ENCODE measurements at places on chromosomes 2 and 18. TPM values are rescaled to one million over a fixed set of nuclear protein-coding genes. Genes with fewer than 3 reads are reported as not detected.

ERMN gene
- total RNA-seq: 0.19 TPM

SERPINB3 gene
- total RNA-seq: not detected

GKN2 gene
- total RNA-seq: not detected

ACADL gene
- 3.4 TPM for total RNA-seq

ICA1L gene
- 12.6 TPM for total RNA-seq

MREG gene
- total RNA-seq: 0.79 TPM

REG3G gene
- total RNA-seq: not detected

BCL2 gene
- 4.0 TPM for total RNA-seq

RETSAT gene
- total RNA-seq: 22.4 TPM

STARD6 gene
- total RNA-seq: not detected

LIMS4 gene
- total RNA-seq: 3.0 TPM

DSC3 gene
- total RNA-seq: 0.18 TPM

HOXD8 gene
- total RNA-seq: 0.11 TPM

ADCYAP1 gene
- total RNA-seq: 0.33 TPM

ST6GAL2 gene
- 0.66 TPM for total RNA-seq

CRYGD gene
- total RNA-seq: not detected

RAB6D gene
- total RNA-seq: not detected

ZSWIM2 gene
- not detected for total RNA-seq

AMER3 gene
- total RNA-seq: not detected

IL36RN gene
- not detected for total RNA-seq

GPR35 gene
- 1.2 TPM for total RNA-seq

TIGD1 gene
- 3.3 TPM for total RNA-seq

TBR1 gene
- total RNA-seq: not detected

DARS1 gene
- total RNA-seq: 50.0 TPM

LRRTM1 gene
- 0.85 TPM for total RNA-seq

RAB17 gene
- total RNA-seq: 2.2 TPM

TMEM178A gene
- total RNA-seq: 4.5 TPM

REG3A gene
- not detected for total RNA-seq

ALPI gene
- not detected for total RNA-seq
